Fibroblast of the aortic adventitia (primary cell): ENCODE measurements at places on chromosomes 16 and 17.

DNA sequence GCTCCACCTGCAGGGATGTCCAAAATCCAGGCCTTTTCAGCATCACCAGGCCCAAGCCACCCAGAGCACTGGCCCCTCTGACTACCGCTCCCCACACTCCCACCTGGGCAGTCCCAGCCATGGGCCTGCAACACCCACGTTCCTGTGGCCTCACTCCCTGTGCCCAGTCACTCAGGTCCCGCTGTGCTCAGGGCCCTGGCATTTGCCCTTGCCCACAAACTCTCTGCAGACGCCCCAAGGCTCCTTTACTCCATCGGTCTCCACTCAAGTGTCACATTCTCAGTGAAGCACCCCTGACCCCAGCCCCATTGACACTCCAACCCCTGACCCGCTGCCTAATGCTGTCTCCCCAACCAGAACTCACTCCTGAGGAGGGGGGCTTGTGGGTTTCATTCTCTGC, 23.6 kb downstream of the MPG start:
- DNase-seq, result no peak

- DNase-seq, result no peak
Observed at GRCh38 chr17:34879146-34879545, 82.1 kb downstream of the CCT6B start.

- DNase-seq, result no peak
Observed at GRCh38 chr17:73713136-73713535, 68.9 kb upstream of the SDK2 start.

DNA sequence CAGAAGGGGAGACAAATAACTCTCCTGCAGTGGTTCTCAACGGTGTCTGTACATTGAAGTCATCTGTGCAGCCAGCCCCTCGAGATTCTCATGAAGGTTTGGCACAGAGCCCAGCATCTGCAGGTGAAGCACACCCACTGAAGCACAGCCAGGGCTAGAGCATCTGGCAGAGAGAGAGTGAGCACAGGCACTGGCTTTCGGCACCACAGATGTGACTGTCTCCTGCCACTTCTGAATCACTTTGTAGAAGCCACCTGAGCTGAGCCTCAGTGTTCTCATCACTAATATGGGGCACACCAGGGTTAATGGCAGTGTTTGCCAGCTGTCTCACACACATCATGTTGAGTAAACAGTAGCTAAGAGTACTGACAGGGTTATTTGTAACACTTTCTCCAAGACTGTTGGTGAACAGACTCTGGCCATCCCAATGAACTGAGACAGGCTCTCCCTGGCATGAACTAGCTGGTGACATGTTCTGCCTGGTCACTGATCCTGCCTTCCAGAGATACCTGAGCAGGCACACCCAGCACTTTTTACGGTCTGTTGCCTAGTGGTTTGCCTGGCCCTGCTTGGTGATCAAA, 10.9 kb downstream of the HSPB9 start:
- no peak for DNase-seq

GRCh38 chr17:16211590-16211989, 3.7 kb downstream of the NCOR1 start:
- no peak for DNase-seq

DNA sequence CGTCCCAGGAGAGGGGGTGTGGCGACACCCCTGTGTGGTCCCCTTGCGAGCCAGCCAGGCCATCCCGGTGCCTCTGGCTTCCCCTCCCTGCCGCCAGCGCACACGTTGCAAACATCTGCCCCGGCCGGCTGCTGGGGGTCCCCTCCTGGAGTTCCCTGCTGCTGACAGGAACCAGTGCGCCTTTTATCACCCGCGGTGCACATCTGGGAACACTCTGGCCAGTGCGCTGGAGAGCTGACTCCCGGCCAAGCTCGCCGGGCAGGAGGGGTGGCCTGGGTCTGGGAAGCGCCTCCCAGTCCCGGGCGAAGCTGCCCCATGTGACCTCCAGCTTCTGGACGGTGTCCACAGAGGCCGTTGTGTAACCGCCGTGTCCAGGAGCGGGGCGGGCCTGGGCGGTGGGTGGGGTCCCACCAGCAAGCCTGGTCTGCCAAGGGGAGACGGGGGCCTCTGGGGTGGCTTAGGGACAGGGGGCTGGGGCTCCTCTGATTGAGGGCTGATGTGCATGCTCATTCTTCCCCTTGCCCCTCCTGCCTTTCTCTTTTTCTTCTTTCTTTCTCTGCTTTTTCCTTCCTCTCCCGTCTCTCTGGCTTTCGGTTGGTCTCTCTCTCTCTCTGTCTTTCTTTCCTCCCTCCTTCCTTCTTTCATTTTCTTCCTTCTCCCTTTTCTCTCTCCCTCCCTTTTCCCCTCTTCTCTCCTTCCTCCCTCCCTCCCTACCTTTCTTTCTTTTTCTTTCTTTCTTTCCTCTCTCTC, 25.2 kb upstream of the CIBAR2 start:
- peak; percentile 94 for DNase-seq

- no peak for DNase-seq
Observed at GRCh38 chr17:36683387-36683786, 82.0 kb downstream of the MRM1 start.

DNA sequence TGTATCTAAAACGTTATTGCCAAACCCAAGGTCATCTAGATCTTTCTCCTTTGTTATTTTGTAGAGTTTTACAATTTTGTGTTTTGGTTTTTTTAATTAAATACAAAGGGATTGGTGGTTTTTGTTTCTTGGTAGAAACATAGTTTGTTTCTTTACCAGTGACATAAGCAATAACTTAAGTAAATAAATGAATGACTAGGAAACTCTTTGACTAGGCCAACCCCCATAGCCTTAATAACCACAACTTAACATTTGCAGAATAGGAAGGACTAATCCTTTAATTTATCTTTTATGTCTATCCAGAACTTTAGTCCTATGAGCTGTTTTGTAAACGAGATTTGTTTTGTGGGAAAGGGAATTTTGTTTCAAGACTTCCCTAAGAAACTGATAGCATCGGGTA, 162.5 kb downstream of the PRKCA start:
- DNase-seq, result no peak

GRCh38 chr17:27390540-27390939, 65.7 kb upstream of the KSR1 start:
- no peak for DNase-seq

DNA sequence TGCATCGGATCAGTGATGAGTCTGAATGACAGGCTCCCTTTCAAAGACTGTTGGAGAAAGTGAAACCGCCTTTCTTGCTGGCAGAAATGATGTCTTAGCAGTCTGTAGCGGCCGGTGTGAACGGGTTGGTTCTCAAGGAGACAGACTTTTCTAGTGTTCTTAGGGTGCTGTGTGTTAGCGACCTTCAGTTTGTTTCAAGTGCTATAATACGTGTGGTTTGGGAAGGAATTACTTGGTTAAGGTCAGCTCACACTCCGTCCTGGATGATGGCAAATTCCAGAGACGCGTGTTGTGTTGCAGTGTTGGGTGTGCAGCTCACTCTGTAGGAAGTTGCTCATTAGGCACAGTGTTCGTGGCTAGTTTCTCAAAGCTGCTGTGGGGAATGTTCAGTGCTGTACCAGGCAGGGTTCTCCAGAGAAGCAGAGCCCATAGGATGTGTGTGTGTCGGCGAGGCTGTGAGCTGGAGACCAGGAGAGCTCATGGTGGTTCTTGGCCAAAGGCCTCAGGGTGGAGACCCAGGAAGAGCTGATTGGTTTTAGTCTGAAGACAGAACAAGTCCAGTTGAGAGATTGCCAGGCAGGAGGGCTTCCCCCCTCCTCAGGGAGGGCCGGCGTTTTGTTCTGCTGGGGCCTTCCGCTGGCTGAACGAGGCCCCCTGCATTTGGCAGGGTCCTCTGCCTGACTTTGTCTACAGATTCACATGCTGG, 37.6 kb downstream of the ZNF750 start:
- DNase-seq, result peak; percentile 64

- DNase-seq, result no peak
Observed at GRCh38 chr16:88888461-88889387, 22.3 kb upstream of the PABPN1L start.

GRCh38 chr16:81837312-81837751, 58.2 kb downstream of the PLCG2 start:
- DNase-seq, result no peak

- DNase-seq, result peak; percentile 2
Observed at GRCh38 chr16:9966569-9967157, 215.6 kb downstream of the GRIN2A start.

DNA sequence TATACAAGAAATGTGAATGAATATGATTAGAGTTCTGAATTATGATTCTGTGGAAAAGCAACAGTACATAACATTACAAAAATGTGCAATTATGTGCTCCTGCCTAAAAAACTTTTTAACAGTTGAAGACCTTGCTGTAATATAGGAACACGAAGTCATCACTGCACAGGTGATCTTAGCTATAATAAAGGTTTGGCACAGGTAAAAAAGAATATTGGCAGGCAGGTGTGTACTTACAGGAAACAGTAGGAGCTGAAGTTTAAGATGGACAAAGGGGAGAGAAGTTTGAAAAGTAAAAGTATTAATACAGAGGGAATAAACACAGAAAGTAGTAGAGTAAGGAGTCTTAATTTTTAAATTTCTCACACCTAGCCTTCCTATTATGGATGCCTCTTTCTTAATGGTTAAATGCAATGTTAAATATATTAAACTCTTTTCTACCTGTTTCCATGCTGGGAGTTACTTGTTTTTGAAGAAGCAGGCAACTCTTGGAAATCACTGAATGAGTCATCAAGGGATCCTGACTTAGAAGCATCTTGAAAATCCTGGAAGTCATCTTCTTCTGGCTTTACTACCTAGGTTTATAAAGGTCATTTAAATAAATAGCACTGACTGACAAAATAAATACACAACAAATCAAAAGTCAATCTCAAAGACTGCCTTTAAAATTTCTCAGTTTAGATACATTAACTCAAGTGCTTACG, 40.7 kb downstream of the SYNRG start:
- DNase-seq, result no peak

DNA sequence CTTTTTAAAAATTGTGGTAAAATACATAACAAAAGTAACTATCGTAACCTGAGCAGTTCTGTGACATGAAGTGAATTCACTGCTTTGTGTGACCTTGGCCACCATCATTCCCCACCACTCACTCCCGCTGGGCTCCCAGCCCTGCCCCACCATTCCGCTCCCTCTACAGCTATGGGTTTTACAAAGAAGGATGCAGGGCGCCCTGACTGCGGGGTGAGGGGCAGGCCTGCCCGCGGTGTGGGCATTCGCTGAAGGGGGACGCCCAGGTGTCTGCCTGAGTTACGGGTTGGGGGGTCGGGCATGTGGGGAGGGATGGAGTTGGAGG, at the start of gene CEMP1:
TSS of gene CEMP1 (minus strand) at position 38 of the 325 bp plus-strand sequence. CDS start 335 bp downstream, outside the sequence.
- DNase-seq, result no peak

DNA sequence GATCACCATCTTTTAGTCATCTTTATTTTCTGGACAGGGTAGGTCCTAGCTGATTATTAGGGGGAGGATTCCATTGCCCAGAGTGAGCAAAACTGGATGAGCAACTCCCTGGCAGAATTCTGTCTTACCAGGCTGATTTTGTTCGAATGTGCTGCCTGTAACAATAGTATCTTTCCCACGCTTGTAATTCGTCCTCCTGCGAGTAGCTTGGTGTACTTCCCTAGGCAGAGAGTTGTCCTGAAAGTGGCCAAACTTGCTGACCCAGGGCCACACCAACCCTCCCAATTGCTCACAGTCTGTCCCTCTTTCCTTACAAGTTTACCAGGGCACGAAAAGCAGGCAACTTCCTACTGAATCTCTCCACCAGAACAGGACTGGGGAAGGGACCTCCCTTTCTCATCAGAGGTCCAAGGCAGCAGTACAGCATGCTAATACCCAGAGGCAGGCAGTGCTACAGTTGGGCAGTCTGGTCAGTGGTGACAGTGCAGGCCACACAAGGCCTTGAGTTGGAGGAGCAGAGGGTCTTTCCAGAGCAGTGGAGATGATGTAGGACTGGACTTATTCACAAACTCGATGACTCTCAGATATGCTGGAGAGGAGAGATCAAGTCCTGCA, 67.8 kb upstream of the NLK start:
- DNase-seq, result no peak

- no peak for DNase-seq
Observed at GRCh38 chr16:56990407-56991286, 1.3 kb downstream of the NLRC5 start.

DNA sequence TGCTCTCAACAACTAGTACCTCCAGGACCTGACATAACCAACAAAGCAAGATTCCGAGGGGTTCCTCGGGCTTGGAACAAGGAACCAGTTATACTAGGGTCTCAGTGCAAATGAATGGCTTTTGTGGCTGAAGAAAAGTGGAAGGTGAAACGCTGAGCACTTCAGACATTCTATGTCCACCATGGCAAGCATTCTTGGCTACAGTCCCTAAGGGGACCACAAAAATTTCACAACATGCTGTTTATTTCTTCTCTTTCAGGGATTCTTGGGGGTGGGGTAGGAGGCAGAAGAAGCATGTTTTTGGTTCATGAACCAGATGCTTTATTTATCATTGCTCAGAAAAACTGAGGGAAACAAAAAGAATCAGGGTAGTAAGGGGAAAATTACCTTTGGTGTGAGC, 479.9 kb upstream of the CDH11 start:
- DNase-seq, result peak; percentile 4

DNA sequence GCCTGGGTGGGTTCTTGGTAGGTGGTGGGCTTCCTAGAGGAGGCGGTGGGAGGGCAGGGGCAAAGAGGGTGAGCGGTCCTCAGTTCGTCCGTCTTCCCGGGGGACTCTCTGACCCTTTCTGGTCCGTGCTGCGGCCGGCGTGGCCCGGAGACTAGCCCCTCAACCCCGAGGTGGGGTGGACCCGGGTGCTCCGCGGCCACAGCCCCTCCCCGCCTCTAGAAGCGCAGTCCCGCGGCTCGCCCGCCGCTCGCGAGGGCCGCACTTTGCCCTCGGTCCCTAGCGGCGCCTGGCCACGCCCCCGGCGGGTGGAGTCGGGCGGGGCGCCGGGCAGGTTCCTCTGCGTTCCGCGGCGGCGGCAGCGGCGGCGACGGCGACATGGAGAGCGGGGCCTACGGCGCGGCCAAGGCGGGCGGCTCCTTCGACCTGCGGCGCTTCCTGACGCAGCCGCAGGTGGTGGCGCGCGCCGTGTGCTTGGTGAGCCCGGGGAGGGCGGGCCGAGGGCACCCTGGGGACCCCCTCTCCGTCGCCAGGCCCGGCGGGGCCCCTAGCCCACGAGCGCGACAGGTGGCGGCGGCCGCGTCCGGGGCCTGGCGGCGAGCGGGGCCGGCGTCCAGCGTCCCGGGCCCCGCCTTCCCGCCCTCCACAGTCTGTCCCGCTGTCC, at the start of gene SYNGR2:
TSS of gene SYNGR2 (plus strand) at position 340 of the 661 bp plus-strand sequence. CDS start at position 376, 36 bp downstream.
- DNase-seq, result no peak
